ENCODE measurements at places on chromosomes 6 and 20.

DNA sequence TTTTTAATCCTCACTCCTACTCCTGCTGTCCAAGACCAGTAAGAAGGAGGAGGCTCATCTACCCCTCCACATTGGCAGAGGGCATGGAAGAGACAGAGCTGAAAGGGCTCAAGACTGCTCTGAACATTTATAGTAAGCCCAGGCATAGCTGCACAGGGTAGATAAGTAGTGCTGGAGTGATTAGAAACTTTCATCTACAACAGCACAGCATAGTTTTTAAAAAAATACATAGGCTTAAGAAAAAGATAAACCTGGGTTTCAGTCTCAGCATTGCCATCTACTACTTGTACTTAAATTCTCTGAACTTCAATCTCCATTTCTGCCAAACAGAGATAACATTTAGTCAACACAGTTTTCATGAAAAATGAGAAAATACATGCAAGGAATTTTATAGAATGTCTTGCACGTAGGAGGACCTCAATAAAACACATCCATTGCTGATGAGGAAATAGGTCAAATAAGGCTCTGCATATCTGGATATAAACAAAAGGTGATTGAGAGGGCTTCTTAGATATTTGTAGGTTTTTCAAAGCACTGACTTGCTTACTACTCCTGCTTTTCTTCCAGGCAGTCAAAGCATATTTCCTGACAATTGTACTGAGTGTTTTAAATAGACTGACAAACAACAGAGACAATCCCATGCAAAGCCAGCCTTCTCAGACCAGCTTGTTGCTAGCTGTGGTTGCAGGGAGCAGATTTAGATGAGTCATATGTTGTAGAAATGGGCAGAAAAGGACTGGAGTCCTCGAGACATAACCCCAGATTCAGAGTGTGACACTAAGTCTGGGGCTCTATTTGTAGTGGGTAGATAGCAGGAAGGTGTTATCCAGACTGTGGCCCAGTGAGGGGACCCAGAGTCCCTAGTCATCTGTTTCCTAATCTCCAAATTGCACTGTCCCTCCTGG is 107.4 kb upstream of the TAB2 start:
- DNase-seq = no peak

GRCh38 chr20:3749689-3750531 is 17.4 kb downstream of the HSPA12B start:
- peak; percentile 96 for DNase-seq

DNA sequence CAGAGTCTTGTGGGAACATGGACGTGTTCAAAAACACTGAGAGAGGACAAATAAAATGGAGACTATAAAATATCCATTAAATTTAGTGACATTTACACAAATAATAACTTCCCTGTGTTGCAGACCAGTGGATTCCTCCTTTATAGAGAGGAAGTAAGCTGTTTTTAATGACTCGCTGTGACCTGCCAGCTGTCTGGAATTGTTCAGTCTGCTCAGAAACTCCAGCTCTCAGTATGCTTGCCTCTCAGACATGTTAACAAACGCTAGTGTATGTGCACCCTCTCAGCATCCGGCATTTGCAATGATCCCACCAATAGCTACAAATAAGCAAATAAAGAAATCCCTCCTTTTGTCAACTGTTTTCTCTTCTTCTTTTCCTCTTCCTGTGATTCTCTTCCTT is 158.0 kb upstream of the TCF21 start:
- DNase-seq = no peak

DNA sequence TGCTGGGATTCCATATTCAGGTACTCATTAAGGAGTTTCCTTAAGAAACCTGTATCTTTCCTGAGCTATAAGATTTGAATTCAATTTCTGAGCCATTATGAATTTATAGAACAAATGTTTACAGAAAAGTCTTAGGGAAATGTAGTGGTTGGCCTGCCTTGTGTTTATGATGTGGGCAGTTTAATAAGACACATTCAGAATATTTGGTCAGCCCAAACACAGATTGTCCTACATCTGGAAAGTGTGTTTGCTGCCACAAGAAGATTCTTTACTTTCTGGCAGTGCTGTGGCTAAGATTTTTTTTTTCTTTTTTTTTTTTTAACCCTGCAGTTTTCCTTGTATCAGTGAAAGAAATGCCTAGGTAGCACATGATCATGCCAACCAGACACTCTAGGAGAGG is 15.2 kb downstream of the TBX18 start:
- no peak for DNase-seq

DNA sequence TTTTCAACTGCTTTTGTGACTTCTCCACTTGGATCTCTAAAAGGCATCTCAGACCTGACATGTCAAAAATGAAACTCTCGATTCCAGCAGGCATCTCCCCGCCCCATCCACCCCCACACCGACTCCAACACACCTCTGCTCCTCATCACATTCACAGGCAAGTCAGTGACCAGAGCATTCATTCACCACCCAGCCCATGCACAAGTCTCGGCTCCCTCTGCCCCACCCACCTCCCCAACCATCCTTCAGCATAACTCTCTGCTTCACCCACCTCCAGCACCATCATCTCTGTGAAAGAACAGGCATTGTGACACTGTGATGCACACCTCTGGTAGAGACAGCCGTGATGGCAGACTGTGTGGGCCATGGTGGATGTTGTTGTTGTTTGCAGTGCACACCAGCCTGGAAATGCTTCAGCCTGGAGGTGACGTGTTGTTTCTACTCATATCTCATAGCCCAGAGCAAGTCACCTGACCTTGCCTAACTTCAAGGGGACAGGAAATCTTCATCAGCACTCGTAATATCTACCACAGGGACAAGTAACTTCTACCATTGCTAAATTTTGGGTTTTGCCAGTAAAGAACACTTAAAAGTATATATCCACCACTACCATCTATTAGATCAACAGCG is 56.5 kb downstream of the ANKRD60 start:
- no peak for DNase-seq

GRCh38 chr20:61953037-61954021 is 112.4 kb downstream of the TAF4 start:
- DNase-seq = no peak

DNA sequence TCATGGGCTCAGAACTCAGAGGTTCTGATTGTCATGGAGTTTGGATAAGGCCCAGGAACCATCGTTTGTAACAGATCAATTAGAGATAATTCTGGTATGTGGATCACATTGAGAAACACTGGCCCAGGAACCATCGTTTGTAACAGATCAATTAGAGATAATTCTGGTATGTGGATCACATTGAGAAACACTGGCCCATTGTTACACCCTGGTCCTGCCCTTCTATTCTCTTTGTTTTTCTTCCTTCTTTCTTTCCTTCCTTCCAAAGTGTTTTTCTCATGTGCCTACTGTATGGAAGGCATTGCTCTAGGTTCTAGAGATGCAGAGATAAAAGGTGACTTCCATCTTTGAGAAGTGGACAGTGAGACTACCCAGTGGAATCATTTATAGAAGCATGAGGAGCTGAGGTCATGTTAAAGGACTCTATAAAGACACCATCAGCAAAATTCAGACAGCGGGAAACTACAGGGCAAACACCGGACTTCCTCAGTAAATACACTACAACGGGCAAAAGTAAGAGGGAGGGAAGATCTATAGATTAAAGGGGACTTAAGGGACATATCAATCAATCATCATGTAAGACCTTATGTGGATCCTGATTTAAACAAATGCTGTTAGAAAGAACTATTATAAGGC is 153.8 kb downstream of the UNC5CL start:
- no peak for DNase-seq

GRCh38 chr6:89356642-89357170 is 4.2 kb upstream of the UBE2J1 start:
- no peak for DNase-seq

DNA sequence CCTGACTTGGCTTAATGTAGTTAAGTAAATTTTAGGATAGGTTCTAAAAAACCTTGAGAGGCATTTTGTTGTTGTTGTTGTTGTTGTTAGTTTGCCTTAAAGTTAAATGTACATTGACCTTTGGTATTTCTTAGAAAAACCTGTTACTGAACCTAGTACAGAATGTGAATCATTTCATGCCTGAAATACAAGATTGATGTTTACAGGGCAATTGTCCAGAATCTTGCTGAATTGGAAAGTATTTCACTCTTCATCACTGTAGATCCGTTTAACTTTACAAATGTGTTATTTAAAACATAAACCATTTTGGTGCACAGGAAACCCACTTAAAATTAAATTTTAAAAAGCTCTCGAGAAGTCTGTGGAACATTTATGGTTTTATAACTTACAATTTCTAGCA is 75.0 kb downstream of the CEP57L1 start:
- no peak for DNase-seq

- DNase-seq = no peak
Measured at GRCh38 chr6:83985715-83986114, 47.9 kb upstream of the MRAP2 start.

DNA sequence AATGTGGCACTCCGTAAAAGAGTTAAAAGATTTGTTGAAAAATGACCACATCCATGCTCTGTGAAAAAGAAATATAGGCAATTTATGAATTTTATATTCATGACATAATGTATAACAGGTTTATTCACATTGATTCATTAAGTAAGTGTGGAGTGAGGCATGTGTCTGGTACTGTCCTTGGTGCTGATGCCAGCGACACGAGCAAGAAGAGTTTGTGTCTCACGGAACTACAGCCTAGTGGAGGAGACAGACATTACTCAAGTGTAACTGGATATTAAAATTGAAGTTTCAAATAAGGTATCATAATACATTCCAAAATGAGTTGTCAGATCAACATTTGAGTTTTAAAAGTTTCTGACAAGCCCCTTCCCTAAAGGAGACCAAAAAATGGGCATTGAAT is 158.2 kb upstream of the PRND start:
- DNase-seq = no peak

DNA sequence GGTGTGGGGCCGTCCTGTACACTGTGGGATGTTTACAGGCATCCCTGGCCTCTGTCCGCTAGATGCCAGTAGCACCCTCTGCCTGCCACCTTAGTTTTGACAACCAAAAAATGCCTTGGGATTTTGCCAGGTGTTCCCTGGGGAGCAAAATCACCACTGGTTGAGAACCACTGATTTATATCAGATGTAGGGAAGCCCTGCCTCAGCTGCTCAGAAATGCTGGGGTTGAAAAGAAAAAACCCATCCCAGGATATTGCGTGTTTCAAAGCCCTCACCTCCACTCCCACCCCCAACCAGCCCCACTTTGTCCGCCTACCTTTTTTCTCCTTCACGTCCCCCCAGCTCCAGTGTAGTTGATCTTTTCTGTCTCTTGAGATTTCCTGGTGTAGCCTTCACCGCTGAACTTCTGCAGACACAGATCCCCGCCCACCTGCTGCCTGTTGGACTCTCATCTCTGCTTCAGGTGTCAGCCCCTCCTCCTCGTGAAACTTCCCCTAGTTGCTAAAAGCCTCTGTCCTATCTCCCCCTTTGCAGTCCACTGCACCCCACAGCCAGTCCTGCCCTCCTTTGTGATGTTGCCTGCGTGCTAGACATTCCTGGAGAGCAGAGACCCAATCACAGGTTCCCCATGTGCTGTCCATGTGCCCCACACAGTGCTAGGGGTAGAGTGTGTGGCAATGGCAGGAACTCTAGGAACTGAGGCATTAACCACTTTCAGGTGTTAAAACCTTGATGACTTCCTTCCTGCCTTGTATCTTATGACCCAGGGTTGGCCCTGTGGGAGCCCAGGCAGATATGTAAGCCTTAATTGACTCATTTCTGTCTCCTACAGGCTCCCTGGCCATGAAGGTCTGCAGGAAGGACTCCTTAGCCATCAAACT is 98.9 kb downstream of the TBC1D7 start:
- DNase-seq = no peak

DNA sequence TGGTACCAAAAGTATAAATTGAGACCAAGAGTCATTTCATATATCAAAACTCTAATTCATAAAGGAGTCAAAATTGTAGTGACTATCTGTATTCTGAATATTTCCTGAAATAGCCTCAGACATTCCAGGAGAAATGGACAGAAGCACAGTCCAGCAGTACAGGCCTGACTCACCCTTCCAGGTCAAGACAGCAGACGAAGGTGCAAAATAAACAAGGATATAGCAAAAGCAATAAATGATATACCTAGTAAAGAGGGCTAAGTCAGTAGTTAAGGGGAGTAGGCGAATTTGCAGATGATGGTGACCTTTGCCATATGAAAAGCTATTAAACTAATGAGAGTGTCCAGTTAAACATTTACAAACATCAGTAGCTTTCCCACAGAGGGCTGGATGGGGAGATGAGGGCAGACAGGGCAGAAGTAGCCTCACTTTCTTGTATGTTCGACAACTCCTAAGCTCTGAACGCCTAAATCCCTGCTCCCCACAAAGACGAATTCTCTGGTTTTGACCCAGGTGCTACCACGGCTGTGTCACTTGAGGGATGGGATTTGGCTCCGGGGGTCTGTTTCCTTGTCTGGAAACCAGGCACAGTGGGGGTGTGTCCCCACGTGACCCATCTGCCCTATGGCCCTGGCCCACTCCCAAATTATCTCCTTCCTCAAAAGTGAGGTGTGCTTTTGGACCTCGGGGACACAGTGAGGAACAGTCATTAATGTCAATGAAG is 3.6 kb upstream of the SLC52A3 start:
- no peak for DNase-seq

- DNase-seq = no peak
Measured at GRCh38 chr20:49403012-49403411, 79.5 kb downstream of the KCNB1 start.

- DNase-seq = no peak
Measured at GRCh38 chr6:42315259-42315990, 97.8 kb upstream of the MRPS10 start.

GRCh38 chr6:123352279-123352678 is 284.5 kb downstream of the TRDN start:
- no peak for DNase-seq

GRCh38 chr6:105097288-105097687 is 82.5 kb downstream of the POPDC3 start:
- DNase-seq = no peak

DNA sequence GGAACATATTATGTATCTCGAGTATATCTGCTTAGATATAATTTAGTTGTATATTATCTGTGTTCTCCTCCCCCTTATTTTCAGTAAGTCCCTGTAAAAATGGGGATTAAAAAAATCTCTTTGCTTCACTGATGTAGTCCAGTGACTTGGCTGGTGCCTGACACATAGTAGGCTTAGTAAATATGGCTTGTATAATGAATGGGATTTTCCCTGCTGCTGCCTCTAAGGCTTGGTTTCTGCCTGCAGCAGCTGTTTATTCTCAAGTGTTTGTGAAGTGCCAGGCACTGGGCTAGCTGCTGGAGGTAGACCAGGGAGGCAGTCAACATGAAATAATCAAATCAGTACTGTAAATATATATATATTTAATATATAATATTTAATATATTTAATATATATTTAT is 1.6 kb upstream of the ZFP64 start:
- no peak for DNase-seq

GRCh38 chr20:51334609-51335008 is 207.9 kb downstream of the NFATC2 start:
- DNase-seq = no peak

DNA sequence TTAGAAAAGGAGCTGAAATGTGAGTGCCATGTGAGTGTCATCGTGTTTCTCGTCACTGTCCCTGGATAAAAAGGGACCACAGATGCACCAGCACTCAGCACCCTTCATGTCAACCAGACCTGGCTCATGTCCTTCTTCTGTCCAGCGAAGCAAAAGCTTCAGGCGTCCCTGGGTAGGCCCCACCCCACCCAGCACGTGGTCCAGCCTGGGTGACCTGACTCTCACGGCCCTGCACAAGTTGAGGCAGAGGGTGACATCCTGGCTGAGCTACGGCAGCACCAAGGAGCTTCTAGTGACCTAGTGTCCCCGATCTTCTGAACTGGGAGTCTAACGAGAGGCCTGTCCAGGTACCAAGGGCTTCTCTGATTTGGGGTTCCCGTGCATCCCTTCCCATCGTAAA is 37.8 kb downstream of the PSMG4 start:
- no peak for DNase-seq

- DNase-seq = no peak
Measured at GRCh38 chr6:5359417-5359816, 98.1 kb downstream of the FARS2 start.
